Stimulated activated CD4-positive, alpha-beta T cell treated with anti-CD3 and anti-CD28 coated beads, TNF-alpha, amount 100 ng/mL, for 48 hours (primary cell): ENCODE measurements at places on chromosomes 12 and 14.
A peak's percentile ranks its signal among the peaks of the same experiment; 100 is the strongest.

DNA sequence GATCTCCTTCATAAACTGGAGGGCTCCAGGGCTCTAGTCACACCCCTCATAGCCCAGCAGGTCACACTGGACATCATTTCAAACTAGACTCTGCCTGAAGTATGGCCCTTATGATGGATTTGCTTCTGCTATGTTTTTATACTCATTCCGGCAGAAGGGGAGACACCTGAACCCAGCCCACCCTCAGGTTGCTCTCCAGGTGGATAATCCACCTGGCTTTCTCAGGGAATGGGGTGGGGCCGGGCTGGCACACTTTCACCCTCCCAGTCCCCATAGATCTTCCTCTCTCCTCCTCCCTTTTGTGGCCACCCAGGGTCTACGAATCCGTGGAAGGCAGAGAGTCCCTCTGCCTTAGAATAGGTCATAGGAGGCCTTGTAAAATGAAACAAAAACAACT, 9.8 kb upstream of the KRT73 start:
- no peak for DNase-seq

- DNase-seq = no peak
Observed at GRCh38 chr14:89748004-89748403, 206.5 kb downstream of the EFCAB11 start.

- peak; percentile 9 for DNase-seq
Observed at GRCh38 chr12:7162691-7163114, 26.8 kb upstream of the PEX5 start.

- no peak for DNase-seq
Observed at GRCh38 chr12:94169966-94170689, 21.8 kb downstream of the PLXNC1 start.

- no peak for DNase-seq
Observed at GRCh38 chr14:50864946-50865345, 6.9 kb upstream of the ABHD12B start.
